ENCODE measurements at places on chromosomes 11 and 22. TPM values are rescaled to one million over a fixed set of nuclear protein-coding genes. Genes with fewer than 3 reads are reported as not detected.

MYBPC3 gene
- total RNA-seq, result 0.18 TPM

CYTH4 gene
- total RNA-seq, result 3.9 TPM

VSTM5 gene
- total RNA-seq, result 3.7 TPM

TSSK2 gene
- total RNA-seq, result not detected

ZP1 gene
- not detected for total RNA-seq

POU2AF3 gene
- total RNA-seq, result 0.73 TPM

DAGLA gene
- total RNA-seq, result 6.8 TPM

ALDH3B1 gene
- total RNA-seq, result 0.82 TPM

TMEM132A gene
- total RNA-seq, result 69.1 TPM

MUC6 gene
- total RNA-seq, result under 0.01 TPM

IL17REL gene
- 0.27 TPM for total RNA-seq

TRIM51 gene
- not detected for total RNA-seq

C11orf87 gene
- total RNA-seq, result 34.8 TPM

WT1 gene
- total RNA-seq, result not detected

CEND1 gene
- total RNA-seq, result 6.3 TPM

CCDC87 gene
- 0.82 TPM for total RNA-seq

MS4A12 gene
- total RNA-seq, result not detected

TESMIN gene
- total RNA-seq, result 3.4 TPM

ABCC8 gene
- 29.0 TPM for total RNA-seq

CHRM1 gene
- total RNA-seq, result not detected

MMP20 gene
- not detected for total RNA-seq

OR52B6 gene
- total RNA-seq, result not detected

HOATZ gene
- total RNA-seq, result not detected

FIBIN gene
- total RNA-seq, result 13.4 TPM

LYVE1 gene
- 15.2 TPM for total RNA-seq

SAC3D1 gene
- 3.7 TPM for total RNA-seq

USH1C gene
- 0.27 TPM for total RNA-seq

PGR gene
- total RNA-seq, result 0.18 TPM

SYCE3 gene
- not detected for total RNA-seq

KCNJ5 gene
- 0.82 TPM for total RNA-seq

TREH gene
- total RNA-seq, result not detected

DGAT2 gene
- 2.4 TPM for total RNA-seq

Data from cerebellum (tissue), 4 donors.